HTR-8/SVneo (cell line): ENCODE measurements at places on chromosomes 4 and X.
A peak's percentile ranks its signal among the peaks of the same experiment; 100 is the strongest.

DNA sequence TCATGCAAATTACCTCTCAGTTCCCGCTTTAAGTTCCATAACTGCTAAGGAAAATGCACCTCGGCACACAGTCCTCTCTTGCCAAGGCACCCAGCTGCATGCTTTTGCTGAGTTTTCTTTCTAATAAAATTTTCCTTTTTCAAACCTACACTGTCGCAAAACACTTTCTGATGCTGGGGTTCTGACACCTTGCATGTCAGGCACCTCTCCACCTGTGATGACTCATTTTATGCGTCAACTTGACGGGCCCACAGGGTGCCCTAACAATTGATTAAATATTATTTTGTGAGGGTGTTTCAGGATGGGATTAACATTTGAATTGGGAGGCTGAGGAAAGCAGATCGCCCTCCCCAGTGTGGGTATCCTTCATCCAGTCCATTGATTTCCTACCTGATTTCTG lies 291.0 kb upstream of the STS start:
- no peak for DNase-seq

- no peak for DNase-seq
These were observed 6.9 kb downstream of the PJA1 start for GRCh38 chrX:69158166-69158980.

DNA sequence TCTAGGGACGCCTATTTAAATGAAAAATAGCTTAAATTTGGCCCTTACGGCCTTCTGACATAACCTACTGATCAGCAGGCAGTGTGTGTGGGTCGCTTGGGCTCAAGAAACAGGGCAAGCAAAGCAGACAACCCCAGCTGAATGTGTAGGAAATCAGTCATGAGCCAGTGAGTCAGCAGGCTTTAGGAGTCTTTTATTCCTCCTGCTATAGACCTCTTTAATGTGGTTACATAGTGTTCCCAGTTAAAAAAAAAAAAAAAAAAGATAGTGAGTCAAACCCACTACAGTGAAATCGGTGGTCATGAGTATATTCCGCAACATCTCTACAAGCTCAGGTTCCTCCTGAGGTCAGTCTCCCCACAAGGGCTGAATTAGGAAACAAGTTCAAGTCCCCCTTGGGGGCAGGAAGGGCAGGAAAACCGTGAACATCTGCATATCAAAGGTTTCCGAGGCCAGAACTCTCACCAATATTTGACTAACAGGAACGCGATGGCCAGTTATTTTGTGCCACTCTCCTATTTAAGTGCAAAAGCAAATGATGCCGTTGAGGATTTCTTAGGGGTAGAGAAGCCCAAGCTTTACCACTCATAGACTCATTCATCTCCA lies 32.7 kb downstream of the ACSL1 start:
- peak; percentile 89 for DNase-seq

GRCh38 chr4:38710053-38710452 lies 46.1 kb downstream of the KLF3 start:
- no peak for DNase-seq

DNA sequence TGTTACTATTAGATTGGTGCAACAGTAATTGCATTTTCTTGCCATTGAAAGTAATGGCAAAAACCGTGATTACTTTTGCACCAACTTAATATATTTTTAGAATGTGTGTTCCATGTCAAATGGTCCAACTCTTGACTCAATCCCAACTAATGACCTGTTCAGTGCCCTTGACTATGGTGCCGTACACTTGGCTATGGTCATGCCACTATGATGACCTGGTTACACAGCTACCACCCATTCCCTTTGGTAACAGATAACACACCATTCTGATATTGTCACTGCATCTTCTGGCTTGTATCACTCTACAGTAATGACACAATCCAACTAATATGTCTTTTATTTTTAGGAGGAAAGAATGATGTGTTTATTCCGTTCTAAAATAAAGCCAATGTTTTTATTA lies 469.4 kb downstream of the DMD start:
- DNase-seq, result no peak

- DNase-seq, result no peak
These were observed 3.6 kb downstream of the SASH3 start for GRCh38 chrX:129783291-129783713.

DNA sequence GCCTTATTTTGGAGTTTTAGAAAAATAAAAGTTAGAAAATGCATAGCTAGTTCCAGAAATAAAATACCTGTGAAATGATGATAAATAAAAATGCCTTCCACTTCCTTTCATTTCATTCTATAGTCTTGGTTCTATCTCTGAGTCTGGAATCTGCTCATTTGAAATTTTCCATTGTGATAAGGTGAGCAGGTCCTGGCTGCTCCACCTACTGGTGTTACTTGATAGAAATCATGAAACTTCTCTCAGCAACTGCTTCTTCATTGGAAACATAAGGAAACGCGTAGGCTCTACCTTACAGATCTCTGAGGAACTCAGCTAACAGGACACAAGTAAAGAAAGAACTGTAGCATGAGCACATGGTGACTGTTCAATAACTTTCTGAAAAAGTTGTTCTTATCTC lies 141.8 kb downstream of the DCHS2 start:
- DNase-seq, result no peak

- no peak for DNase-seq
These were observed 48.5 kb downstream of the PRPS1 start for GRCh38 chrX:107676559-107677378.

DNA sequence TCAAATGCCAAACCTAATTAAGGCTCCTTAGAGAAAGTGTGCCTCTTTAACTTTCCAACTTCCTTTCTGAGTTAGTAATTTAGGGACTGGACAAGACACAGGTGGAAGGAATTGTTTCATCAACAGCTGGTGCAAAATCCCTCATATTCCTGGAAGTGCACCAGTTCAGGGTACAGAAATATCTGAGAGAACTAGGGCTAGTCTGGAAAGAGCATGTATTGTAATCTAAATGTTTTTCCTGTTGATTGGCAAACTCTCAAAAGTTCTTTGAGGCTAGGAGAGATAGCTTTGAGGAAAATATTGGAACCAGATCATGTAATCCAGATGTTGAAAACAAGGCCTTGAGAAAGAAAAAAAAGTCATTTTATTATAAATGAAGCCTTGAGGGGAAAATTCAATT lies 98.1 kb upstream of the C1GALT1C1 start:
- no peak for DNase-seq

- no peak for DNase-seq
These were observed 936.2 kb upstream of the LCORL start for GRCh38 chr4:18957716-18958115.

DNA sequence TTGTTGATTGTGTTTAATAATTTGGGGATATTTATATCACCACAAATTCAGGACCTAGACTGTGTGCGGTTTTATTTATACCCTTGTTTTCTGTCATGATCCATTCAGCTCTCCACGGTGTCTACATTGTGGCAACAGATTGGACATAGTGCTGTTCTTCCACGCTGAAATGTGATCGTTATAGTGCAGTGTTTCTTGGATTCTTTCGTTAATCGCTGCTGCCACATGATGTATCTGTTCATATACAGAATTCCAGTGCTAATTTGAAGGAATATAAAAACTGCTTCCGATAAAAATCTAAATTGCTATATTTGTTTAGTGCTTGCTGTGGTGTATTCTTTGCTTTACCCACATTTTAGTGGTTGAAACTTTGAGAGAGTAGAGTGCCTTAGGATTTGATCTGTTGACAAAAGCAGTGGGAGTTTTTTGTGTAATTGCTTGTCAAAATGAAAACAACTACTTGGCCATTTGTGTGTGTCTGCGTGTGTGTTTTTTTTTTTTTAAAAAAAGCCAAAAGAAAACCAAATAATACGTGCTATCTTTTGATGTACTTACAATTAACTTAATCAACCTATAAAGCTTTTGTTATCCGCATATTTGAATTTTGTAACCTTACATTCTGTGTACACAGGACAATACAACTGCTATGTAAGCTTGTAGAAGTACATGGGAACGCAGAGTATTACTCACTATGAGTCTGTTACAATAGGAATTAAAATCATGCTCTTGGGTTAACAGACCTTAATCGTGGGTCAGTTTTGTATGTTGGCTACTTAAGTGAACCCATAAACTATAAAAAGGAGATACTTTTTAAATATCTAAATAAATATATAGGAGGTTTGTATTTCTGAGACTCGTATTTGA lies 353.3 kb downstream of the ARHGAP24 start:
- DNase-seq, result no peak

DNA sequence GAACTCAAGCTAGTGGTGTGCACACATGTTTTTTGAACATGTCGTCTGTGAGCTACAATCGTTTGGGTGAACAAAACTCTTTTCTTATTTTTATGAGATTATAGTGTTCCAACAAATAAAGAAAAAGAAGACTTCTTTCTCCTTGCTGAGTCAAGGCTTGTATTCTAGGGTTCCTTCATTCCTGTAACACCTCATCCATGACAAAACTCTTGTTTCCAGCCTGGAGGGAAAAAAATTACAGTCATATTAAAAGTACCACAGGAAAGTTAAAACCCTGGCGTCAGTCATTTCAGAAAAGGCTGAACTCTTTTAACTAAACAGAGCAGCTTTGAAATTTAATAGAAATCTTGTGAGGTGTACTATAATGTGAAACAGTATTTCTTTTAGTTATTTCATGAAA lies 79.2 kb upstream of the BOD1L1 start:
- no peak for DNase-seq

- no peak for DNase-seq
These were observed 73.2 kb downstream of the HAUS3 start for GRCh38 chr4:2168469-2169319.

- DNase-seq, result no peak
These were observed 6.6 kb downstream of the FBXL5 start for GRCh38 chr4:15648600-15648999.

DNA sequence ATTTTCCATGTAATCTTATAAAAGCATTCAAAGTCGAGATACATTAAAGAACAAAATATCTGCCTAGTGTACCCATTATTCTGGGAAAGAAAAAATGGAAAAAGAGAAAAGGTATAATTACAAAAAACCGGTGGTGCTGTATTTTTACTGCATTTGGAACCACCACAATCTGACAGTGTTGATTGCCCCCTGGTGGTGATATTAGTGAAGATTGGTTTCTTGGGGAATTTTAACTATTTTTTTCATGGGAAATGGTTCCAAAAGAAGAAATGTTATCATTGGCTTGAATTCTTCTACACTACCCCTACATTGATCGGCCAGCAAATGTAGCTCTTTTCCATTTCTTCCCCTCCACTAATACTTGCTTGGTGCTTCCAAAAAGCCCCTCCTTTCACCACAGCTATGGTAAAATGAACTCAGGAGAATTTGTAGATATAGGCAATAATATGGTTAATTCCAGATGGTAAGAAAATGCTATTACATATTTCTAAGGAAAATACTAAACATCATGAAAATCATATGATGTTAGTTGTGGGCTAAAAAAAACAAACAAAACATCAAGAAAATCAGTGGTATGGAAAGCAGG lies 50.0 kb downstream of the COX18 start:
- DNase-seq, result peak; percentile 23

DNA sequence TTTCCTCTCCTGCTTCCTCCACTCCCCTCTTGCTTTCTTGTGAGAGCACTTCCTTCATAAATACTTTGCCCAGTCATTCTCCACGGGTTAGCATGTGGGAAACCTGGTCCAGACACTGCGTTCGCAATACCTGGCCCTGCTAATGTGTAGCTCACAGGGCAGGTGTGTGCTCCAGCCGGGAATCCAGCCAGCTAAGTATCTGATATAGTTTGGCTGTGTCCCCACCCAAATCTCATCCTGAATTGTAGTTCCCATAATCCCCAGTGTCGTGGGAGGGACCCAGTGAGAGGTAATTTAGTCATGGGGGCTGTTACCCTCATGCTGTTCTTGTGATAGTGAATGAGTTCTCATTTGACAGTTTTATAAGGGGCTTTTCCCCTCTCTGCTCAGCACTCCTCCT lies 32.2 kb upstream of the STX18 start:
- DNase-seq, result no peak

- no peak for DNase-seq
These were observed 39.7 kb upstream of the SPRY1 start for GRCh38 chr4:123356921-123357320.

GRCh38 chr4:10134141-10134540 lies 17.5 kb upstream of the WDR1 start:
- DNase-seq, result no peak
